ENCODE measurements at places on chromosomes 11 and 22.

GRCh38 chr11:67504950-67505581 lies at the start of gene PITPNM1:
Gene PITPNM1 (minus strand): TSS chr11:67505363. CDS start chr11:67504180, 1,183 bp downstream.
- DNase-seq, result peak; percentile 82

DNA sequence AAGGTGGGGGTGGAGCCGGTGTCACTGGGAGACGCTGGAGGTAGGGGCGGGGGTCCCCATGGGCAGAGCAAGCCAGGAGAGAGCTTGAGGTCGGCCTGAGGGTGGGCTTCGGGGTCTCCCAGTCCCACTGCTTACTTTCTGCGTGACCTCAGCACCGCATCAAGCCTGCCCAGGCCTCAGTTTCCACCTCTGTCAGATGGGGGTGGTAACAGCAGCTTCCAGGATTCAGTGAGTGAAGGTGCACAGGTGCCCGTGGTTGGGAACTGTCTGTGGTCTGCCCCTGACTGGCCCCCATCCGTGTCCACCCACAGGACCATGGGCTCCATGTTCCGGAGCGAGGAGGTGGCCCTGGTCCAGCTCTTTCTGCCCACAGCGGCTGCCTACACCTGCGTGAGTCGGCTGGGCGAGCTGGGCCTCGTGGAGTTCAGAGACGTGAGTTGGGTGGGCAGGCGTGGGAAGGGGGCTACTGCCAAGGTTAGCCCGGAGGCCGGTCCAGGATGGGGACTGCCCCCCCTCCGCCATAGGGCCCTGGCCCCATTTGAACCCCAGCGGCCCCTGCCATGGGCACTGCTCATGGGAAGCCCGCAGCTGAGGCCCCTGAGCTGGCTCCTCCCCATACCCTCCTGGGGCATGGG lies 2.2 kb downstream of the TCIRG1 start:
- peak; percentile 37 for DNase-seq

DNA sequence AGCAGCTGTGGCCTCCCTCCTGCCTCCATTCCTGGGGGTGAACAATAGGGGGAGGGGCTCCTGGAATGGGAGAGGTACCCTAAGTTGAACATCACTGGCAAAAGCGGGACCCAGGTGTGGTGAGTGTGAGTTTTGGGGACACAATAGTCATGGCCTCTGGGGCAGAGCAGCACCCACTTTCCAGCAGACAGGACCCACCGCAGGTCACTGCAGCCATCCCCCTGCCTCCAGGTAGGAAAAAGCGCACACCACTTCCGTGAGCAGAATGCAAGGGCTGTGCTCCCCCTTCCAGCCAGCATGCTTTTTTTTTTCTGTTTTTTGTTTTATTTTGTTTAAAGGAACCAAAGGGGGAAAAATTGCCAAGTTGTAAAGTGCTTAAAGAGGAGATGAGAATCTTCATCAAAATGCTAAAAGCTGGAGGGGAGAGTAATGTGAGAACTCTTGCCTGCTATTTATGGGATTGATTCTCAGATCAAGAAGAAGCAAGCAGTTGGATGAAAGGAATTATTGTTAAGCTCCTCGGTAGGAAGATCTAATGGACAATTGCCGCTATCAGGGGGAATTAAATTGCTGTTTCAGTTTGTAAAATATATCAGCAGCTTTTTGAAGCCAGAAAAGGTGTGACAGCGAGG lies 152.9 kb downstream of the FEZ1 start:
- no peak for DNase-seq

DNA sequence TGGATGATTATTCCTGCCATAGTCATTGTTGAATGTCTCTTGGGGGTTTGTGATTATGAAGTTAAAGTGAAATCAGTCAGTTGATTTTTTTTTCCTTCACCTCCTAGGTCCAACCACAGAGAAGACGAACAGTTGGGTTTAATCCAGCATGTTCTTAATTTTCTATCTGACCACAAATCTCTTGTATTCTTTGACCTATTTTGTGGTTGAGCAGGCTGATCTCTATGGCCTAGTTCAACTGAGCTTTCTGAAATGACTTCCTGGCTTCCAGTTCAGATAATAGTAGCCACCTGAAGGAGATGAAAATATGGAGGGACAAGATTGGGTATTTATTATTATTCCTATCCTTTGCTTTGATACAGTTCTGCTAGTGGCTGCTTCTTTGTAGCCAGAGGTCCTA lies 5.2 kb upstream of the OR56A5 start:
- DNase-seq, result no peak

- DNase-seq, result no peak
These were observed 1281.8 kb upstream of the TENM4 start for GRCh38 chr11:80722629-80723028.

GRCh38 chr22:45207981-45208664 lies 32.6 kb downstream of the KIAA0930 start:
- DNase-seq, result no peak

Data from adrenal gland (tissue), 19 donors.